ENCODE measurements at places on chromosomes 5 and 9.

DNA sequence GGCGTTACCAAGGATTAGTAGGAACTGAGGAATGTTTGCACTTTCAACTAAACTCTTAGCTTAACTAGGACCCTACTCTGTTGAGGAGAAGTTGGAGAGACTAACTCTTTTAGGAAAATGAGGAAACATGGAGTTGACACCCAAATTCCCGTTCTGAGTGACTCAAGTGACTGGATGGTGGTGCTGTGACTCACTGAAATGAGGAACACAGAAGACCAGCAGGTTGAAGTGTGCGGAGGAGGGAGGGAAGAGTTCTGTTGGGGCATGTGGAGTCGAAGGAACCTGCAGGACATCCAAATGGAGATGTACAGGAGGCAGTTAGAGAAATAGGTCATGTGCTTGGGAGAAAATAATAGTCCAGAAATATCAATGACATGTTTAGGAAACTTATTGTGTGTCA, 8.2 kb downstream of the HEXB start:
- DNase-seq = no peak

- no peak for DNase-seq
These were observed 189.1 kb downstream of the ADGRV1 start for GRCh38 chr5:90747693-90748092.

- DNase-seq = peak; percentile 32
These were observed 30.6 kb upstream of the MATR3 start for GRCh38 chr5:139262742-139263445.

- DNase-seq = no peak
These were observed 127.5 kb upstream of the CPEB4 start for GRCh38 chr5:173760461-173761177.

DNA sequence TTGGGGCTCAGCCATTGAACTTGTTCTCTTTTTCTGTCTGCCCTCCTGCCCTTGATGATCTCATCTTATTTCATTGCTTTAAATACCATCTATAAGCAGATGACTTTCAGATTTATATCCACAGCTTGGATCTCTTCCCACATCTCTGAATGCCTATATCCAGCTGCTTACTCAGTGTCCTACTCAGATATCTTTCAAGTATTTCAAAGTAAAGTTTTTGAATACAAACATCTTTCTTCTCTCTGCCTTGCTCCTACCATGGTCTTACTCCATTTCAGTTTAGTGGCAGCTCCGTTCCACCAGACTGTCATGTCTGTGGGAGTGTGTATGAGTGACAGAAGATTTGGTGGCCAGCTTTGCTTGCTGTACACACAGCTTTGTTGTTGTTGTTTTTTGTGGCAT, 59.7 kb downstream of the ERBIN start:
- no peak for DNase-seq

GRCh38 chr5:155732587-155733376, 594.2 kb upstream of the SGCD start:
- DNase-seq = no peak

DNA sequence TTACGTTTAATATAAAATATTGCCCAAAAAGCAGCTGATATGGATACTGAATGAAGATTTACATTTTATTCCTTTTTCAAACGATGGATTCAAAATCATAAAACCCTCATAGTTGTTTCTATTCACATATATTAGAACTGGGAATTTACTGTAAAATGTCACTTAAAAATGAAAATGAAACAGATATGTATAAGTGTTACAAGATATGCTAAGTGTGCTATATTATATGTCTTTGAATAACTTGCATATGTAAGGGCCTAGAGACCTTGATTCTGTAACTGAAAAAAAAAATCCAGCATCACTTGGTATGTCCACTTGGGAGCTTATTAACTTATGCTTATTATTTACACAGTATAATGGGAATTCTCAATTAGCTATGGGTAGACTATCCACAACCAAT, 43.2 kb downstream of the RFX3 start:
- no peak for DNase-seq

DNA sequence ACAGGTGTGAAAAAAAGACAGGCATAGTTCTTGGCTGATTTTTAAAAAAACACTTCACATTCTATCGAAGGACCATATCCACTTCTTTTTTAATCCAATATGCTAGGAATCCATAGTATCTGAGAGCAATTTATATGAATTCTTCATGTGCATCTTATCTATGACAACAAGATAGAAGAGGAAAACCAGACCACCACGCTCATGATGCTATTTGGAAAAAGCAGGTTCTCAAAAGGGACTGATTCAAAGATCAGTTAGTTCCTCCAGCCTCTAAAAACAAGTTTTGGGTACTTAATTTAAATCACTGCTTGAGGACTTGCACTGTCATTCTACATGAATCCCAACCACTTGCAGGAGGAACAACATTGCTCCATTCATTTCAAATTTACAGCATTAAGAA, 6.3 kb downstream of the MEF2C start:
- no peak for DNase-seq

GRCh38 chr5:58241389-58241788, 218.5 kb downstream of the PLK2 start:
- no peak for DNase-seq

- DNase-seq = no peak
These were observed 91.8 kb downstream of the PDE6A start for GRCh38 chr5:149852641-149853330.

GRCh38 chr9:2242831-2243330, 227.7 kb downstream of the SMARCA2 start:
- no peak for DNase-seq

- DNase-seq = no peak
These were observed 224.8 kb downstream of the MEF2C start for GRCh38 chr5:88657906-88658775.

- no peak for DNase-seq
These were observed 226.1 kb downstream of the GOLPH3 start for GRCh38 chr5:31948006-31948405.

DNA sequence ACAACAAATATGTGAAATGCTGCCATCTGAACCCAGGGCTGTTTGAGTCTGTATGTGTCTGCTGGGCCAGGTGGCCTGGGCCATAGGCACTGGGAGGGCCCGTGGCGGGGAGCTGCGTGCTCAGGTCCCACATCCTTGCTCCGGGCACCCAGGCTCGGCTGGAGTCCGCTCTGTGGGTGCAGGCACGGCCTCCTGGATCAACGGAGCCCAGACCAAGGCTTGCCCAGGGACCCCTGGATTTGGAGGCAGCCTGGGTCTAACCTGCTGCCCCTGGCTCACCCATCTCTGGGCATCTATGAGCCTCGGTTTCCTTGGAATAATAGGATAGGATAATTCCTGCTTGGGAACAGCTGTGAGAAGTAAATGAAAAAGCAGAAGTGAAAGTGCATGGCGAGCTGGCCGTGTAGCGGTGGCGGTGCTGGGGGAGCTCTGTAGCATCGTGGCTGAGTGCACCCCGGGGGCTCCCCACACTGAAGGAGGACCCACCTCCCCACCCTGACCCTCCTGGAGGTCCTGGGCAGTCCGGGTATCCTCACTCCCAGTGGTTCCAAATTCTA, 1.2 kb downstream of the CDHR2 start:
- DNase-seq = peak; percentile 51

GRCh38 chr5:40364441-40364840, 315.3 kb upstream of the PTGER4 start:
- no peak for DNase-seq

- DNase-seq = peak; percentile 82
These were observed 192.4 kb downstream of the MEF2C start for GRCh38 chr5:88690409-88691229.

DNA sequence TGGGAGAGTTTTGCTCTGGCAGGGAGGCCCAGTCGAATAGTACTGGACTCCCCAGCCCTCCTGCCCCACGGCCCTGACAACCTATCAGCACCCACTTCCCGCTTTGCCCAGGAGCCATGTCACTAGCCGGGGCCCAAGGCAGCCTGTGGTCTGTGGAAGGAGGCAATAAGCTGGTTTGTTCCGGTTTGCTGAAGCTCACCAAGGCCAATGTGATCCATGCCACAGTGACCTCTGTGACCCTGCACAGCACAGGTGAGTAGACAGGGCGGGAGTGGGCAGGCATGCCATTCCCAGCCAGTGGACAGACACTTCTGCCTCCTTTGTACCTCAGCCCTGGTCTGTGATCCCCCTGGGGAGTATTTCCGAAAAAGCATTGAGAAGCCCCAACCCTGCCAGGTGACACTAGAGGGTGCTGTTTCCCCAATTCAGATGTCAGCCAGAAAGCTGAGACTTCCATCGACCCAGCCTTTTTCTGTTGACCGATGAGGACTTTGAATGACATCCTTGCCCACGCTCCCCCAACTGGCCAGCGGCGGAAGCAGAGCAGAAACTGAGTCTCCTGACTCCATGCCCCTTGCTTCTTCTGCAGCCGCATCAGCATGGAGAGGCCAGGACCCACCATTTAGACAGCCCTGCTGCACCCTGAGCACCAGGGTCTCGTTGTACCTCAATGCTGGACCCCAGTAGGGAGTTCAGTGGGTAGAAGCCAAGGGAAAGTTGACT, 9.6 kb downstream of the PCYOX1L start:
- DNase-seq = peak; percentile 74

GRCh38 chr9:132241483-132241839, 79.6 kb downstream of the NTNG2 start:
- DNase-seq = no peak

- no peak for DNase-seq
These were observed 83.7 kb upstream of the SARDH start for GRCh38 chr9:133821601-133822429.

DNA sequence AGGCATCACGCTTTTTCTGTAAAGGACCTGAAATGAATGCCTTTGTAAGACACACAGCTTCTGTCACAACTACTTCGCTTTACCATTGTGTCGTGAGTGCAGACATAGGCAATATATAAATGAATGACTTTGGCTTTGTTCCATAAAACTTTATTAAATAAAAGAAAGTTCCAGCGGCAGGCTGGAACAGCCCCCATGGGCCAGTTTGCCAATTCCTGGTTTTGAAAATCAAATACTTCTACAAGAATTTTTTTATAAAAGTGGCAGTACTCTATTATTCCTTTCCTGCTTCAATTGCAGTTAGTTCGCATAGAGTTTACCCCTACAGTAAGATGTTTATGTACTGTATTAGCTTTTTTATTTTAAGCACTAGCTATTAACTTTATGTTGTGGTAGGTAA, 53.7 kb downstream of the SRFBP1 start:
- no peak for DNase-seq

- DNase-seq = no peak
These were observed 140.7 kb downstream of the MTX3 start for GRCh38 chr5:79850316-79850822.

- DNase-seq = no peak
These were observed 44.1 kb downstream of the KIF4B start for GRCh38 chr5:155057626-155058025.

DNA sequence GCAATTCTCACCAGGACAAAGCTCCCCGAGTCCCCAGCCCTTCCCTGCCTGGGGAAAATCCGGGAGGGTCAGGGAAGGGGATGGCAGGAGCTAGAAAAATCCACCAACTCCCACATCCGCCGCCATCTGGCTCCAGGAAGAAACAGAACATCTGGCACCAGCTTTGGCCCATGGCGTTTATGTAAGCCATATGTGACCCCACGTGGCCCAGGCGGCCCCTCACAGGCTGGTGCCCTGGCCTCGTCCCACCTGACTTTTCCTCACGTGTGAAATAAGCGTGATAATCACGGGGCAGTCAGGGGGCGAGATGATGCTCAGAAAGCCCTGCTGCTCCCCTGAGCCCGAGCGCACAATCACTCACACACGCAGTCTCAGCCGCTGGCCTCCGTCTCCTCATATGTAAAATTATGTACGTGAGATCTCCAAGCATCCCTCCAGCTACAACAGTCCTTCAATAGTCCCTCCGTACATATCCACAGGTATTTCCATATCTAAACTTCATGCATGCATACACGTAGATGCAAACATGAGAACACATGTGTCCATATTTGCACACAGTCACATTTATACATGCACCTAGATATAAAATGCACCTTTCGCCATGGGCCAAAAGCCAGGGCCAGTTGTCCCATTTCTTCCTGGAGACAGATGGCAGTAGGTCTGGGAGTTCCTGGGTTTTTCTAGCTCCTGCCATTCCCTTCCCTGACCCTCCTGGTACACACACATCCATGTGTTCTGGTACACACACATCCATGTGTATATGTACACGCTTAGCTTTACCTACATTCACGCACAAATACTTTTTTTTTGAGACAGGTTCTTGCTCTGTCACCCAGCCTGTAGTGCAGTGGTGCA, 28.9 kb downstream of the PLPP7 start:
- DNase-seq = no peak

- no peak for DNase-seq
These were observed 51.0 kb upstream of the DPYSL3 start for GRCh38 chr5:147560718-147561331.

DNA sequence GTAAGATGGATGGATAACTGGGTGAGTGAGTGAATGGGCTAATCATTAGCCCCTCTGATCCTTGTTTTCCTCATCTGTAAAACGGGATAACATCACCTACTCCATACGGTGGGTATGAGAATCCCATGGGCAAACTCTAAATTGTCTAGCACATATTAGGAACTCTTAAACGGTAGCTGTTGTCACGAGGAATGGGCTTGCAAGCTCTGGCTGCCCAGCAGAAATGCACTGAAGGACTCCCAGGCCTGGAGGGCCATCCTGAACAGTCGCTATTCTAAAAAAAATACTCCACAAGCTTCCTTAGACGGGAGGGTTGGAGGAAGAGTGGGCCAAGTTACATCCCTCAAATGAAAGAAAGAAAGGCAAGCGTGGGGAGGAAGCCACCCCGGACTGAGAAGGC, 711 bp upstream of the POU4F3 start:
- no peak for DNase-seq

DNA sequence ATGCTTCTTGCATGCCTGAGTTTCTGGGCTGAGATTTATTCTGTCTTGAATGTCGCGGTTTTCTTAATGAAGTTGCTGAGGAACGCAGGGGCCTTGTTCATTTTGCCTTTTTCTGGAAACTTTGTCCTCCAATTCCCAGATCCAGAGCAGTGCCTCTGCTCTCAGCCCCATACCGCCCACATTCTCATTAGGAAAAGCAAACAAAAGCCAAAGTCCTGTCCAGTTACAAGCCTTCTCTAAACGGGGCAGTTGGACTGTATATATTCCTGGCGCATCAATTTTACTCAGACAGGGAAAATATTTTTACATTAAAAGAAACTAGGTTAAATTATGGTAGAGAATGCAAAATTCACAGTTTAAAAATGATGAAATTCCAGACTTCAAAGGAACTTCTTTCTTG, 1.2 kb upstream of the PSAT1 start:
- DNase-seq = no peak

GRCh38 chr9:6584881-6585597, 60.5 kb downstream of the GLDC start:
- no peak for DNase-seq

- DNase-seq = no peak
These were observed 21.0 kb downstream of the HNRNPK start for GRCh38 chr9:83959061-83959460.

GRCh38 chr9:21461377-21461776, 20.7 kb downstream of the IFNE start:
- DNase-seq = no peak

DNA sequence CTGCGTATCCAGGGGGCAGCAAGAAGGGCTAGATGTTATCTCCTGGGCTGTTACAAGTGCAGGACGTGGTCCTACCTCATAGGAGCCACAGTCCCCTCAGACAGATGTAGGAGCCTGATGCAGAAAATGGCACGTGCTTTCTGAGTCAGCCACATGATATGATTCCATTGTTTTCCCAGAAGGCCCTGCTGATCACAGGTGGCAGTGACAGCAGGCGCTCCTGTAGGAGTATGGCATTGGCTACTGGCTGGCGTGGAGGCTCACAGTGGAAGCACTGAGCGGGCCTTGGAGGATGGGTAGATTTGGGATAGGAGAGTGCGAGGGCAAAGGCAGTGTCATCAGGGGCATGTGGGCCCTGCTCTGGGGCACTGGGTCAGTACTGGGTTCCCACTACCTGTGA, 21.9 kb downstream of the USP20 start:
- no peak for DNase-seq

- DNase-seq = no peak
These were observed 314.0 kb upstream of the SMARCA2 start for GRCh38 chr9:1701113-1701512.
